Smooth muscle cell of the umbilical artery (primary cell): ENCODE measurements at places on chromosomes 16 and 17. TPM values are rescaled to one million over a fixed set of nuclear protein-coding genes. Genes with fewer than 3 reads are reported as not detected.

Gene PNMT
- not detected in 2 replicates for total RNA-seq

Gene HASPIN
- total RNA-seq: 1.2 and 4.1 TPM in 2 replicates

Gene PTGES3L
- total RNA-seq: 0.78 and 0.89 TPM in 2 replicates

Gene CA5A
- not detected in 2 replicates for total RNA-seq

Gene AIPL1
- not detected in 2 replicates for total RNA-seq
